T-helper 17 cell (primary cell): ENCODE measurements at places on chromosomes 16 and 17. TPM values are rescaled to one million over a fixed set of nuclear protein-coding genes. Genes with fewer than 3 reads are reported as not detected.

SLC9A5 gene
- total RNA-seq: 1.3 TPM

EPN3 gene
- not detected for total RNA-seq

RAMP2 gene
- not detected for total RNA-seq

CBX1 gene
- 16.9 TPM for total RNA-seq

DNA sequence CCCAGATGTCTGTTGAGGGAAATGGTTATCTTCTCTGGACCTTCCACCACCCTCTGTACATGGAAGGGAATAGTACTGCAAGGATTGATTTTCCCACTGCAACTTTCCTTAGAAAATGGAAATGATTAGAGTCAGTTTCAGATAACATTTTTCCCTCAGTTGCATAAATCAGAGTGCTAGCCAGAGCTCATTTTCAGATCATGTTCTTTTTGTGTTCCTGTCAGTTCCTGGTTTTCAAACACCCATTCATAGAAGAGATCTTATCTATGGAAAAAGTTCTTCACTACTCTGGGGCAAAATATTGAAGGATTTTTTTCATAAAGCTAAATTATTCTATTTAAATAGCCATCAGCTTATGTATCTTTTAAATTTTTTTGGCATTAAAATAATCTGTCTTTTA lies 11.7 kb upstream of the COX10 start:
- peaks cover 2% of the 10 kb centered on the region for H3K36me3 ChIP-seq
- no peak overlapping the region for H3K4me3 ChIP-seq
- no peak overlapping the region for H3K27ac ChIP-seq
- no peak for DNase-seq

DNA sequence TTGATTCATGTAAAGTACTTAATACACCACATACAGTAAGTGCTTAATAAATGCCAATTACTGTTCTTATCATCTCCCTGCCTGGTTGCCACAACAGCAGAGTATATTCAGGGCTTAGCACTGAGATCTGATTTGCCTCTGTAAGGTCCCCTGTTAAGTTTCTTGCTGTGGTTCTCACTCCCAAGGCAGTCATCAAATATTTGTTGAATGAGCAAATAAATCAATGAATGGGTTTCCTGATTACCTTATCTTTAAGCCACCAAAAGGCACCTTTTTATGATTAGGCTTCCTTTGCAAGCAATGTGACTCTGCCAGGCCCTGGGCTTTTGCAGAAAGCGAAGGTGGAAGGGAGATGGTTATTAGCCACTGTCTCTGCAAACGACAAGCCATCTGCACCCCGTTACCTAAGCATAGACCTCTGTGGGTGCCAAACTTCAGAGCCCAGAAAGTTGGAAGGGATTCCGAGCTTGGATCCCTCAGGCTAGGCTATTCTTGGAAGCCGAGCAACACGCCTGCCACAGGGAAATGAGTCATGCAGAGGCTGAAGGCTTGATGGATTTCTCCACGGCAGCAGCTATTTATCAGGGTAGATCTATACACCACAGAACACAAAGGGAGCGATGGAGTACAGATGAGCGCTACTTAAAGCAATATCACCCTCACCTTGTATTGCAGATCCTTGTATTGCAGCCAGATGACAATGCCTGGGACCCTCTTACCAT lies 102.0 kb downstream of the GRIN2A start:
- no peaks in the 10 kb centered on the region for H3K27me3 ChIP-seq
- no peak overlapping the region for H3K4me3 ChIP-seq
- H3K36me3 ChIP-seq: no peaks in the 10 kb centered on the region

DNA sequence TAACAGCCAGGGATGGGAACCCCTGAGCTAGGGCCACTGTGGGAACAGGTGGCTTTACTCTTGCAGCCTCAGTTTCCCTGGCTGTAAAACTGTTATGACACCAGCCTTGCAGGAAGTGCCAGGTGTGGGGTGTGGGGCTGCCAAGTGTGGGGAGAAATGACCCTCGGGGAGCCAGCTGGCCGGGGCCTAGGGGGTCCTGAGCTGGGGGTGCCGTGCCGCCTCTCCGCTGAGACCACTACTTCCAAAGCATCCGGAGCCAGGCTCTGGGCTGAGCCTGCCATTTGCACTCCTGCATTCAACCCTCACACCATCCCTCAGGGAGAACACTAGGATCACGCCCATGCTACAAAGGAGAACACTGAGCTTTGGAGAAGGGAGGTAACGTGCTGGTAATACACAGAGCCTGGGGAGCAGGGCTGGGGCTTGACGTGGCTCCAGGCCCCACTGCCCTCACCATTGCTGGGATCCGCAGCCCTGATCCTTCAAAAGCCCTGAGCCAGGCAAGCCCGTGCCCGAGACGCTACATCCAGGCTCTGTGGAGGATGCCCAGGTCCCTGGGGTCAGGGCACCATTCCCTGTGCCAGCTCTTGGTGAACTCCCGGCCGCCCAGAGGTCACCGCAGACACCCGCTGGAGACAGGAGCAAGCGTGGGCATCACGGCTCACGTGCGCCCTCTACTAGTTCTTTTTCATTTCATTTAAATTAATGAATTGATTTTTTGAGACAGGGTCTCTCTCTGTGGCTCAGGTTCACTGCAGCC lies 28.8 kb upstream of the GINS2 start:
- DNase-seq: peak; percentile 25
- peaks cover 16% of the 10 kb centered on the region for H3K27me3 ChIP-seq
- peak overlapping the region; percentile 39 for H3K27ac ChIP-seq
- no peaks in the 10 kb centered on the region for H3K36me3 ChIP-seq
- H3K4me1 ChIP-seq: peaks cover 7% of the 10 kb centered on the region

DNA sequence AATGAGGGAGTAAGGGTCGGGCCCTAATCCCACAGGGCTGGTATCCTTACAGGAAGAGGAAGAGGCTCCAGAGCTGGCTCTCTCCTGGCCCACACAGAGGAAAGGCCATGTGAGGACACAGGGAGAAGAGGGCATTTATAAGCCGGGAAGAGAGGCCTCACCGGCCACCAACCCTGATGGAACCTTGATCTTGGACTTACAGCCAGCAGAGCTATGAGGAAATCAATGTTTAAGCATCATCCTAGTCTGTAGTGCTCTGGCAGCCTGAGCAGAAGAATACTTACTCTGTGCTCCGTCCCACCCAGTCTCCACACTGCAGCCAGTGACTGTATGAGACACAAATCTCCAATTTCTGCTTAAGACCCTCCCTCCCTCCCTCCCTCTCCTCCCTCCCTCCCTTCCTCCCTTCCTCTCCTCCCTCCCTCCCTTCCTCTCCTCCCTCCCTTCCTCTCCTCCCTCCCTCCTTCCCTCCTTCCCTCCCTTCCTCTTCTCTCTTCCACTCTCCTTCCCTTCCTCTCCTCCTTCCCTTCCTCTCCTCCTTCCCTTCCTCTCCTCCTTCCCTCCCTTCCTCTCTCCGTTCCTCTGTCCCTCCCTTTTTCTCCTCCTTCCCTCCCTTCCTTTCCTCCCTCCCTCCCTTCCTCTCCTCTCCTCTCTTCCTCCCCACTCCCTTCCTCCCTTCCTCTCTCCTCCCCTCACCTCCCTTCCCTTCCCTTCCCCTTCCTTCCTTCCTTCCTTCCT lies 8.9 kb upstream of the TMEM220 start:
- H3K36me3 ChIP-seq: peaks cover 8% of the 10 kb centered on the region
- DNase-seq: no peak
- H3K27ac ChIP-seq: no peak overlapping the region
- no peak overlapping the region for H3K4me3 ChIP-seq

DNA sequence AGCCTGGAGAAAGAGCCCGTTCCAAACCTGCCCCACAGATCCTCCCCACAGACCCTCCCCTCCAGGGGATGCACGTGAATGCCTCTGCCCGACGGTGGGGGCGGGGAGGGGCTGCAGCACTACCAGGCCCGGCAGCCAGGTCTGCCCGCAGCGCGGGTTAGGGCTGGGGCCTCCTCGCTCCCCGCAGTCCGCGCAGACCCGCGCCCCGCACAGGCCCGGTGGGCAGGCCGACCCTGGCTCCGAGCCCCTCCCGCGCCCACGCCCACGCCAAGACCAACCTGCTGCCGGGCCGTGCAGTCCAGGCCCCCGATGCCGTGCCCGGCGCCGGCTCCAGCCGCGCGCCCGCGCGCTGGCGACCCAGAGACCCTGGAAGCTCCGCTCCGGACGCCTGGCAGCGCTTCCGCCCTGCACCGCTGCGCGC lies at the start of gene RPUSD1:
RPUSD1 (minus strand) TSS at position 404 of the 421 bp plus-strand sequence. CDS start 644 bp downstream, outside the sequence.
- peaks cover 6% of the 10 kb centered on the region for H3K4me1 ChIP-seq
- no peaks in the 10 kb centered on the region for H3K27me3 ChIP-seq

GRCh38 chr16:6170022-6170421 lies 1072.4 kb upstream of the EEF2KMT start:
- DNase-seq: no peak
- no peaks in the 10 kb centered on the region for H3K4me1 ChIP-seq
- H3K4me3 ChIP-seq: no peak overlapping the region
- no peaks in the 10 kb centered on the region for H3K36me3 ChIP-seq
- no peaks in the 10 kb centered on the region for H3K27me3 ChIP-seq
- no peak overlapping the region for H3K27ac ChIP-seq

GRCh38 chr17:7809086-7809790 lies 24.8 kb upstream of the KDM6B start:
- peaks cover 4% of the 10 kb centered on the region for H3K36me3 ChIP-seq
- no peak for DNase-seq
- H3K4me3 ChIP-seq: no peak overlapping the region

DNA sequence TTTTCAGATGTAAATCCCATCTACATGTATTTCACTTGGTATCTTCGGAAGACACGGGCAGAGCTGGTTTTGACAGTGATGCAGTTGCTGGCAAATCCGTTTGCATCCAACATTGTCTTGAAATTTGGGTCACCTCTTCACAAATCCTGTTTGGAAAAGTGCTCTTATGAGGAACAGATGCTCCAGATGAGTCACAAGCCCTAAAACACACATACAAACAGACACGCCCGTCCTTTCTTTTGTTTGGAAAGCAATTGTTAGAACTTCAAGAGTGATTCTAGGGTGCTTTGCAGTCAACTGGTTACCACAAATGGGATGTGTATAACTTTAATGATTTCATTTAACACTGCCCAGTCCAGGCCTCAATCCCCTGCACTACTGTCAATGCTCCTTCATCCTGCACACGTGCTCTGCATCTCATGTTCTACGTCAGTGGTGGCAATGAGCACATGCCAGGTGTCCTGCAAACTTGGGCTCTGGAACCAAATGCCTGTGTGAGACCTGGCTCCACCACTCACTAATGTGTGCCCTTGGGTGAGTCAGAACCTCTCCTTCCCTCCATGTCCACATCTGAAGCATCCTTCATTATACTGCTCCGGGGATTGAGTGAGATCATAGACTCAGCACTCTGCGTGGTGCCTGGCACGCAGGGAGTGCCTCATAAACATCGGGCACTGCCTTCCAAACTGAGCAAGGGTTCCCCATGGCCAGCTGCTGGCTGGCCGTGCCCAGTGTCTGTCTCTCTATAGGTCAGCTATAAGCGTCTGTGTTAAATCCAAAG lies 19.3 kb upstream of the FOXF1 start:
- no peak overlapping the region for H3K4me3 ChIP-seq
- no peak for DNase-seq
- H3K36me3 ChIP-seq: peaks cover 3% of the 10 kb centered on the region
- peaks cover 89% of the 10 kb centered on the region for H3K27me3 ChIP-seq
- H3K27ac ChIP-seq: no peak overlapping the region

DNA sequence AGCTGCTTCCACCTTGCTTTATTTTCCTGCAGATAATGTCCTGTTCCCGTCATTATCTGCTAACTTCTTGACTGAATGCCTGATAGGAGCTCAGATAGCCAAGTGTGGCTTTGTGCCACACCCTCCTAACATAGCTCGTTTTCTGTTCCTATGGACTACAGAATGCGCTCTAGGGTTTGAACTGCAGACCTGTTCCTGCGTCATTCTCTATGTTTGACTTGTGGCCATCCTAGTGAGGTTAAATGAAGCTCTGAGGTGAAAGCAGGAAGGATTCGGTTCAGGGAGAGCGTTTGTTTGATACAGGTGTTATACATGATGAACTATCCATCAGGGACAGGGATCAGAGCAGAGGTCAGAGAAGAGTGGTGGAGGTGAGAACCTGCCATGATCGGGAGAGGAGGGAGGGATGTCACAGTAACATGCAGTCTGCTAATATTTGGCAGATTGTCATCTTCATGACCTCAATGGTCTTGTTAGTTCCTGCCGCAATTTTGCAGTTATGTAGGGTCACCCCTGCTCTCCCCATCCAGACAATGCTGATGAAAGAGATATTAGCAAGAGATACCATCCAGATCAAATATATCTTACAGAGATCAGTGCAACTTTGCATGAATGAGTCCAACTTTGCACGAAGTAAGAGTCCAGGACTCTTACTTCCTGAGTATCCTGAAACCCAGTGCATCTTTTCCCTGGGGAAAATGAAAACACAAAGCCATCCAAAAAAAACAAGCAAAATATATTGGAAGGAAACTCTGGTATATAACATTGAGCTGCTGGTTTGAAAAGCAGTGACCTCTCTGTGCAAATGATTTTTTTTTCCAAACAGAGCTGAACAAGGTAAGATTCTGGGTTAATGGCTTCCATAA lies 32.8 kb downstream of the MPHOSPH6 start:
- no peak overlapping the region for H3K4me3 ChIP-seq
- no peak for DNase-seq
- peaks cover 14% of the 10 kb centered on the region for H3K4me1 ChIP-seq
- H3K36me3 ChIP-seq: peaks cover 2% of the 10 kb centered on the region

- H3K27me3 ChIP-seq: peaks cover 81% of the 10 kb centered on the region
- no peak overlapping the region for H3K4me3 ChIP-seq
- DNase-seq: no peak
- H3K4me1 ChIP-seq: peaks cover 15% of the 10 kb centered on the region
- H3K27ac ChIP-seq: no peak overlapping the region
- peaks cover 3% of the 10 kb centered on the region for H3K36me3 ChIP-seq
Observed at GRCh38 chr17:81402981-81403467, 7.8 kb downstream of the BAHCC1 start.

GRCh38 chr17:56290101-56290801 lies 137.0 kb downstream of the ANKFN1 start:
- no peaks in the 10 kb centered on the region for H3K27me3 ChIP-seq
- peak overlapping the region; percentile 3 for H3K27ac ChIP-seq
- H3K4me1 ChIP-seq: peaks cover 5% of the 10 kb centered on the region
- H3K4me3 ChIP-seq: peak overlapping the region; percentile 43

- H3K27me3 ChIP-seq: peaks cover 8% of the 10 kb centered on the region
- H3K4me1 ChIP-seq: peaks cover 7% of the 10 kb centered on the region
- no peak for DNase-seq
Observed at GRCh38 chr16:31006086-31006385, 4.4 kb downstream of the STX1B start.

GRCh38 chr17:12730931-12731521 lies 58.3 kb upstream of the ARHGAP44 start:
- no peak overlapping the region for H3K27ac ChIP-seq
- H3K27me3 ChIP-seq: no peaks in the 10 kb centered on the region
- no peak overlapping the region for H3K4me3 ChIP-seq
- DNase-seq: no peak

DNA sequence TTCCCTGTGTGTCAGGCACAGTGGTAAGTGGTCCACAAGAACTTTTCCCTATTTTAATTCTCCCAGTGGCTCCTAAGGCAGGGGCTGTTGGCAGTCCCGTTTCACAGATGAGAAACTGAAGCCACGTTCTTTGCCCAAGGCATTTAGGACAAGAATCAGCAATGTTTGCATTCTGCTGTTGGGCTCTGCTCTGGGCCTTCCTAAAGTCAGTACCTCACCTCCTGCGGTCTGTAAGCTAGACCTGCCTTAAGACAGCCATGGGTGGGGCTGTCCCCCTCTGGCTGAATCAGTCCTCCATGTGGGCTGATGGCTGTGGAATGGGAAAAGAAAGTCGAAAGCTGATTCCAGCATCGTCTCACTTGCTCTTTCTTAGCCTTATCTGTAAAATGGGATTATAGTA lies 304.8 kb downstream of the MAF start:
- H3K27ac ChIP-seq: peak overlapping the region; percentile 86
- H3K4me1 ChIP-seq: peaks cover 14% of the 10 kb centered on the region
- DNase-seq: no peak
- no peaks in the 10 kb centered on the region for H3K27me3 ChIP-seq

GRCh38 chr17:12600349-12600748 lies 65.3 kb upstream of the MYOCD start:
- no peak for DNase-seq
- no peak overlapping the region for H3K27ac ChIP-seq
- H3K36me3 ChIP-seq: no peaks in the 10 kb centered on the region
- H3K4me1 ChIP-seq: no peaks in the 10 kb centered on the region
- no peaks in the 10 kb centered on the region for H3K27me3 ChIP-seq
